ENCODE measurements at places on chromosomes 3 and 15.
A peak's percentile ranks its signal among the peaks of the same experiment; 100 is the strongest.

DNA sequence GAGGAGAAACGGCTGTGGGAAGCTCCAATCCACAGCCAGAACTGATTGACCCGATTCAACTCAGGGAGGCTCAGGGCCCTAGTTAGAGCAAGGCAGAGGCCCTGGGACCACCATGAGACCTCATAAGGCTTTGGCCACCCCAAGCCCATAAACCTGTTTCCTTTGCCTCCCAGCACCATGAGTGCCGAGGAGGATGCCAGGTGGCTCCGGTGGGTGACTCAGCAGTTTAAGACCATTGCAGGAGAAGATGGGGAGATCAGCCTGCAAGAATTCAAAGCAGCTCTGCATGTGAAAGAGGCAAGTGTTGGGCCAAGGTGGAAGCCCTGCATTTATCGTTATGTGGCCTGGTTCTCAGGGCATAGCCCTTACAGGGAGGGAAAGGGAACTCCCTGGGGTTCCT is 11.9 kb downstream of the NOX5 start:
- H3K27ac ChIP-seq, result no peak overlapping the region
- H3K4me3 ChIP-seq, result no peak overlapping the region
- H3K27me3 ChIP-seq, result peaks cover 5% of the 10 kb centered on the region
- no peaks in the 10 kb centered on the region for H3K36me3 ChIP-seq
- no peak for DNase-seq

- H3K4me1 ChIP-seq, result no peaks in the 10 kb centered on the region
- H3K36me3 ChIP-seq, result no peaks in the 10 kb centered on the region
- H3K4me3 ChIP-seq, result no peak overlapping the region
- no peak overlapping the region for H3K27ac ChIP-seq
- DNase-seq, result no peak
- H3K27me3 ChIP-seq, result peaks cover 9% of the 10 kb centered on the region
Measured at GRCh38 chr15:88802250-88802990, 816 bp upstream of the ACAN start.

DNA sequence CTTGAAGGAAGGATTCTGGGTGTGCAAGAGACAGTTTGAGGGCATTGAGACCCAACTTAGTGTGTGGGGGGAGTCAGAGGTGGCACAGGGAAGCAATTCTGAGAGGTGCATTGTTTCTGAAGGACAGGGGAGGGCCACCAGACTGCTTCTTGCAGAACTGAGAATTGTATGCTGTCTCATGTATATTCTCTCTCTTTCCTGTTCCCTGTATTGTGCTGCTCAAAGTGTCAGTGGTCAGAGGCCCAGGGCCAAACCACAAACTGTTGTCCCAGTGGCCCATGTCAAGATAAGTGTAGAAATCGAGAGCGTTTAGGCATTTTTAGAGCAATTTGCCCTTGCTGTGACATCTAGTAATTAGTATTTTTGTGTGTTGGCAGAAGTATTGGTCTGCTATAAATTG is 567.1 kb downstream of the EDEM1 start:
- no peak for DNase-seq
- H3K27me3 ChIP-seq, result no peaks in the 10 kb centered on the region
- no peak overlapping the region for H3K4me3 ChIP-seq
- no peak overlapping the region for H3K27ac ChIP-seq
- H3K4me1 ChIP-seq, result no peaks in the 10 kb centered on the region

- H3K27ac ChIP-seq, result peak within 1 kb of the TSS; percentile 83
- no peak for DNase-seq
- no peaks in the 10 kb centered on the region for H3K36me3 ChIP-seq
Measured at GRCh38 chr3:71725271-71725991, at the start of gene EIF4E3. Gene EIF4E3, minus strand, starts transcription at chr3:71725402. Its CDS starts 35 bp downstream, at chr3:71725367.

- no peaks in the 10 kb centered on the region for H3K27me3 ChIP-seq
- H3K36me3 ChIP-seq, result no peaks in the 10 kb centered on the region
- peak overlapping the region; percentile 86 for H3K4me3 ChIP-seq
- H3K4me1 ChIP-seq, result peaks cover 5% of the 10 kb centered on the region
Measured at GRCh38 chr15:64774629-64775493, 528 bp downstream of the RBPMS2 start.

GRCh38 chr3:20047341-20047779 is 7.1 kb downstream of the KAT2B start:
- H3K4me3 ChIP-seq, result no peak overlapping the region
- peak overlapping the region; percentile 60 for H3K27ac ChIP-seq
- no peak for DNase-seq
- H3K4me1 ChIP-seq, result peaks cover 98% of the 10 kb centered on the region
- H3K36me3 ChIP-seq, result no peaks in the 10 kb centered on the region

- DNase-seq, result no peak
- peaks cover 92% of the 10 kb centered on the region for H3K4me1 ChIP-seq
- peak overlapping the region; percentile 57 for H3K27ac ChIP-seq
- no peak overlapping the region for H3K4me3 ChIP-seq
- no peaks in the 10 kb centered on the region for H3K36me3 ChIP-seq
Measured at GRCh38 chr15:98719137-98719740, 70.9 kb downstream of the IGF1R start.

GRCh38 chr3:81823882-81824395 is 62.5 kb upstream of the GBE1 start:
- H3K27me3 ChIP-seq, result no peaks in the 10 kb centered on the region
- no peak overlapping the region for H3K27ac ChIP-seq
- no peak for DNase-seq
- H3K4me1 ChIP-seq, result no peaks in the 10 kb centered on the region

DNA sequence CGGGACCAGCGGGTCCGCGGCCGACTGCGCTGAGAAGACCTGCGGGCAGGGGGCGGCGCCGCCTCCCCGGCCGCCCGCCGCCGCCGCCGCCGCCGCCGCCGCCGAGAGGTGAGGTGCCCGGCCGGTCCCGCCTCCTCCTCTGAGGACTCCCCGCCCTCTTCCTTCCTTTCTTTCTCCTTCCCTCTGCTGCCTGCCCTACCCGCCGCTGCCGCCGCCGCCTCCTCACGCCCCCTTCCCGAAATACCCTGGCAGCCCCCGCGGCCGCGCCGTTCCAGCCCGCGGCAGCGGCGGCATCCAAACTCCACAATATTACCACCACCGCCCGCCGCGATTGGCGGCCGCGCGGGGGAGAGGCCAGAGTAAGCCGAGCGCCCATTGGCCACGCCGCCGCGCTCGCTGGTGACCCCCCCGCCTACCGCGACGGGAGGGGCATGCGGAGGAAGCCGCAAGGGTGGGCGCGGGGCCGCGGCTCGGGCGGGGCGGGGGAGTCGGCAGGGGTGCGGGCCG is 61.8 kb upstream of the ANKRD28 start:
- H3K27ac ChIP-seq, result peak overlapping the region; percentile 92
- H3K4me1 ChIP-seq, result peaks cover 35% of the 10 kb centered on the region
- peak overlapping the region; percentile 93 for H3K4me3 ChIP-seq
- DNase-seq, result peak; percentile 16
- no peaks in the 10 kb centered on the region for H3K36me3 ChIP-seq

DNA sequence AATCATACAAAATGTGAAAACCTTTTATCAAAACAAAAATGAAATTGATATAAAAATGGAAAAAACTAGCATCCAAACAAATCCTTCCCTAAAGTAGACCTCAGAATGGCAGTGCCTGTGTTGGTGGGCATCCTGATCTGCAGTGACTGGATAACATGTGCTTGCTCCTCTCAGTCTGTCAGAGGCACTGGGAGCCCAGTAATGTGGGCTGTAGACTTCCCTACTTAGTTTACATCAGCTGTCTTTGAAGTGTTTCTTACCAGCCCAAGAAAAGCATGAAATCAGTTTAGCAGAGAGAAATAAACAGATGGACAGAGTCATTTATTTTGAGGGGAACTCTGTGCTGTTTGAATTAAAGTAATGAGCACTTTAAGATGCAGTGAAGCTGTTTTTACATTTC is 37.8 kb upstream of the RORA start:
- no peak for DNase-seq
- H3K27ac ChIP-seq, result no peak overlapping the region
- H3K4me1 ChIP-seq, result no peaks in the 10 kb centered on the region
- H3K27me3 ChIP-seq, result no peaks in the 10 kb centered on the region
- no peak overlapping the region for H3K4me3 ChIP-seq

DNA sequence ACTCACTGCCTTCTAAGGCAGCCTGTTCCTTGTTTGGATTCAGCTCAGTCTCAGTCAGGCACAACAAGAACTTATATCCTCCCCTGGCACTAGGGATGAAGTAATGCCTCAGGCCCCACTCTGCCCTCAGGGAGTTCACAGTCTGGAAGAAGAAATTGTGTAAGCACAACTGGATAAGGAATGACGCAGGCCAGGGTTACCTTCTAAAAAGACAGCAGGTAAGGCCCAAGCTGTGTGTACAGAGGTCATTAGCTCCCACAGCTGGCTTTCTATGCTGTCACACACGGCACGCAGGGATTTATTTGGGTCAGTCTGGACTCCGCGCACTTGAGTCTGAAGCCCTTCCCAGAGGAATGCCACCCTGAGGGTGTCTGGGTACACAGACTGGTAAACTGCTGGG is 82.9 kb downstream of the IQSEC1 start:
- no peaks in the 10 kb centered on the region for H3K36me3 ChIP-seq
- H3K4me3 ChIP-seq, result no peak overlapping the region
- DNase-seq, result no peak
- peaks cover 49% of the 10 kb centered on the region for H3K4me1 ChIP-seq

DNA sequence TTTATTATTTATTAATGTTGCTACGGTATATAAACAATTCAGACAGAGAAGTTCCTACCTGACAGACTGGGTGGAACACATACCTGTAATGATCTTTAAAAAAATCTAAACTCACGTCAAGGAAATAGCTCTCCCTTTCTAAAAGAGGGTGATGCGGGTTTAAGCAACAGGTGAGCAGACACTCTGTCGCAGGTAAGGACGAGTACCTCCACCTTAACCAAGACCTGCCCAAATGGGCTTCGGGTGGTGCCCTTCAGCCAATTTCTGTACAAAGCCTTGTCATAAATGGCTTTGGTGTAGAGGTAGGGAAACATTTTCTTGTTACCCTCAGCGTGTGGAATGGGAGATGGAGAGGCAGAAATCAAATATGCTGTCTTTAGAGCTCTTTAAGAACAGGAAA is 67.0 kb downstream of the CHSY1 start:
- no peak for DNase-seq
- H3K4me1 ChIP-seq, result peaks cover 23% of the 10 kb centered on the region
- H3K36me3 ChIP-seq, result no peaks in the 10 kb centered on the region
- H3K27ac ChIP-seq, result no peak overlapping the region
- no peak overlapping the region for H3K4me3 ChIP-seq

- H3K4me3 ChIP-seq, result no peak overlapping the region
- H3K4me1 ChIP-seq, result no peaks in the 10 kb centered on the region
- DNase-seq, result no peak
- H3K36me3 ChIP-seq, result no peaks in the 10 kb centered on the region
- H3K27ac ChIP-seq, result no peak overlapping the region
Measured at GRCh38 chr3:173340626-173341025, 56.9 kb upstream of the NLGN1 start.

DNA sequence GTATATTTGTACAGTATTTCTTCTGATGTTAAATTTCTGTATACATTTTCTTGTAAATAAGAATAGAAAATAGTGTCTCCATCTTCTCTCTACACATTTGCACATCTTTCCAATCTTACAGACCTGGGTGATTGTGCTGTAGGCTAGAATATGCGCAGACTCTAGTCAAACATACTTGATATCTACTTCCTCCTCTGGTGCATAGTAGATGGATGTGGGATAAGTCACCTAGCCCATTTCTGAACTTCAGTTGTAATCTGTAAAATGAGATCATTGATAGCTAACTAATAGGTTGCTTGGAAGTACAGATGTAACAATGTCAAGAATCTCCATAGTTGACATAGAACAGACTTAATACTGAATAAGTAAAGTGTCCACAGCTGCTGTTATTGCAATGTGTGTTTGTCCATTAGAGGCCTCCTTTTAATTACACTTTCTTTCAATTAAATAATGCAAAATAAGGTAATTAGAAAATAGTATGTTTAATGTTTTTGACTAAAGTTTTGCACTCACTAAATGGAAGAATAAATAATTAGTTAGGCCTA is 46.7 kb downstream of the ALCAM start:
- DNase-seq, result no peak
- H3K27ac ChIP-seq, result no peak overlapping the region
- H3K4me3 ChIP-seq, result no peak overlapping the region
- no peaks in the 10 kb centered on the region for H3K27me3 ChIP-seq

GRCh38 chr15:100785181-100786138 is 94.2 kb upstream of the ALDH1A3 start:
- no peaks in the 10 kb centered on the region for H3K4me1 ChIP-seq
- H3K4me3 ChIP-seq, result no peak overlapping the region
- peaks cover 4% of the 10 kb centered on the region for H3K27me3 ChIP-seq
- no peaks in the 10 kb centered on the region for H3K36me3 ChIP-seq
- H3K27ac ChIP-seq, result no peak overlapping the region
- no peak for DNase-seq

GRCh38 chr3:62236016-62236415 is 137.3 kb downstream of the FEZF2 start:
- no peaks in the 10 kb centered on the region for H3K27me3 ChIP-seq
- no peak overlapping the region for H3K4me3 ChIP-seq
- H3K36me3 ChIP-seq, result no peaks in the 10 kb centered on the region
- no peak overlapping the region for H3K27ac ChIP-seq

- no peaks in the 10 kb centered on the region for H3K4me1 ChIP-seq
- H3K27me3 ChIP-seq, result no peaks in the 10 kb centered on the region
- no peak overlapping the region for H3K4me3 ChIP-seq
- no peak overlapping the region for H3K27ac ChIP-seq
- DNase-seq, result no peak
- no peaks in the 10 kb centered on the region for H3K36me3 ChIP-seq
Measured at GRCh38 chr3:142828703-142829305, 60.1 kb downstream of the PCOLCE2 start.

DNA sequence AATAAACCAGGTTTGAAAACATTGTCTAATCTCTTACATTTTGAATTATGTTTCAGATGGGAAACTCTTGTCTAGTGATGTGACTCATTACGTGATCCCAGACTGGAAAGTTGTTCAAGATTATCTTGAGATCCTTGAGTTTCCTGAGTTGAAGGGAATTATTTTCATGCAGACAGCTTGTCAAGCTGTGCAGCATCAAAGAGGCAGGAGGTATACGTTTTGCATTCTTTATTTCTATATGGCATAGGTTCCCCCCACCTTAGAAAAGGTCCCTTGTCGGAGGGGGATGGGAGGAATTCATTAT is 1.5 kb downstream of the DIS3L start:
- no peaks in the 10 kb centered on the region for H3K27me3 ChIP-seq
- no peaks in the 10 kb centered on the region for H3K36me3 ChIP-seq
- peak overlapping the region; percentile 86 for H3K4me3 ChIP-seq
- H3K27ac ChIP-seq, result peak overlapping the region; percentile 93
- H3K4me1 ChIP-seq, result peaks cover 18% of the 10 kb centered on the region

- H3K4me1 ChIP-seq, result peaks cover under 1% of the 10 kb centered on the region
- H3K27me3 ChIP-seq, result no peaks in the 10 kb centered on the region
- DNase-seq, result no peak
- no peaks in the 10 kb centered on the region for H3K36me3 ChIP-seq
Measured at GRCh38 chr3:5116538-5116937, 5.6 kb upstream of the ARL8B start.

DNA sequence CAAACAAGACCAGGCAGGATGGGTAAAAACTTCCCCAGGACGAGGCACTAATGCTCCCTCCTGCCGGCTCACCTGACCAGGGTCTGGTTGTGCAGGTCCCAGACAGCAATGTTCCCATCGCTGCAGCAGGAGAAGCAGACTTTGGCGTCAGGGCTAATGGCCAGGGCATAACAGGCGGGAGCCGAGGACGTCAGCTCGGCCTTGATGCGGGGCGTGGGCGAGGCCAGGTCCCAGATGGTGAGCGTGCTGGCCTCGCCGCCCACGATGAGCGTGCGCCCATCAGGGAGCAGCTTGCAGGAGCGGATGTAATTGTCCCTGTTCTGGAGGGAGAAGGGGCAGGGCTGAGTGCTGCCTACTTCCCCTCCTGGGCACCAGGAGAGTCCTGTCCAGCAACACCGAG is 43.4 kb downstream of the TLE3 start:
- H3K4me3 ChIP-seq, result no peak overlapping the region
- H3K27me3 ChIP-seq, result no peaks in the 10 kb centered on the region
- H3K4me1 ChIP-seq, result no peaks in the 10 kb centered on the region
- peaks cover 87% of the 10 kb centered on the region for H3K36me3 ChIP-seq

All from esophagus squamous epithelium (tissue), 5 donors.